ELR (cell line): ENCODE measurements at places on chromosomes 7 and 10.

DNA sequence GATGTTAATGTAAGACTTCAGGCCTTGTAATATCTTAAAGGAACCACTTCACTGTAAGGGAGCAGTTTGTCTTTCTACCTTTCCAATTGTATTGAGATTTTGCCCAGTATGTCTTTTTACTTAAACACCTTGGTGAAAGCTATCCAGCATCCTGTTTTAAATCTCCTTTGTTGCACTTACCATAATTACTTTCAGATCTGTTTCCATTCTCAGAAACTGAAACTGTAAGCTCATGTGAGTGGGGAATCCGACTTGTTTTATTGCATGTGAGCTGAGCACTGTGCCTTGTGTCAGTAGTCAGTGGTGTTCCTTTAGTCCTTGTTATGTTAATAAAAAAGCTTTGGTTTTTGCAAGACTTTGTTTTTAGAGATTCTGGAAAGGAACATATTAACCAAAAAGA, 42.2 kb downstream of the BMPR1A start:
- DNase-seq, result peak; percentile 10

- peak; percentile 46 for DNase-seq
These were observed 81.4 kb downstream of the MALSU1 start for GRCh38 chr7:23380556-23380955.

DNA sequence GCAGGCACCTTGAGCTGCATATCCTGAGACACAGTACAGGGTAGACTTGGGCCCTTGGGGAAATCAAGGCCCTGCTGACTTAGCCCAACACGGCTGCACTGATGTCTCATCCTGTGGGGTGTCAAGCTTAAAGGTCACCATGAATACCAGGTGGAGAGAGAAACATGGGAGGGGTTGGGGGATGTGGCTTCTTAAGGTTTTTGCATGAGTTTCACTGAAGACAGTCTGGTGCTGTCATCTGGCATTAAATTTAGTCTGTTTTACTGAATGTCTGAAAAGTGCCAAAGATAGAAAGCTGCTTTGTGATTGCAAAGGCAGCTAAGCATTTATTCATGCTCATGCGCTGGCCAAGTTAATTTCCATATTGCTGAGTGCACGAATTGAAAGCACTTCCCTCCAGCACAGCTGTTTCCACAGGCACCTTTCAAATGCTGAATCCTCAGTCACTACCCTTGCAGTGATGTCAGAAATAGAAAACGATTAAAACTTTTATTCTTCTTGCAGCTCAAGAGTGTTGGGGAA, 102.1 kb downstream of the OSBPL3 start:
- no peak for DNase-seq

- no peak for DNase-seq
These were observed 132.6 kb downstream of the RPS24 start for GRCh38 chr10:78166261-78166660.

- peak; percentile 20 for DNase-seq
These were observed 470.5 kb upstream of the LRRTM3 start for GRCh38 chr10:66455304-66455703.

DNA sequence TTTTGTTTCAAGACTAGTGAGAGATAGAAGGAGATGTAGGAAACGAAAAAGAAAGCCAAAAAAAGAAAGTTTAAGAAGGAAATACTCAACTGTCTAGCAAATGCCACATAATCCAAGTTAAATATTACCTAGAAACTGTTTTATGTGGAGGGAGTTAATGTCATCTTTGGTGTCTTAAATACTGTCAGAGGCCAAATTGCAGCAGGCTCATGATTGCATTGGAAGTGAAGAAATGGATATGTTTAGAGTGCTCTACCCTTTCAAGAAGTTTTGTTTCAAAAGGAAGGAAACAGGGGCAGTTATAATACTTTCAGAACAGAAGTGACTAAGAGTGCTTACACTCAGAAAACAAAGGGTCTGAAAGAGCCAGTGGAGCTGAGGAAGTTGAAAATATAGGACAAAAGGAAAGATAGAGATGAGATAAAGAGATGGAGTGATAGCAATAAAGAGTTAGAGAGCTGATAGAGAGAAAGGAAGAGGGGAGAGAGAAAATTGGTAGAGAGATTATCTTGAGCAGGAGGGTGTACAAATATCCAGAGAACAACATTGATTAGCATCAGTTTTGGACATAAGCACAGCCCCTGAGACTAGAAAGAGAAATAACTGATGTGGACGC, 28.0 kb upstream of the GNAI1 start:
- DNase-seq, result no peak

GRCh38 chr10:132264966-132265889, 42.5 kb downstream of the STK32C start:
- no peak for DNase-seq

DNA sequence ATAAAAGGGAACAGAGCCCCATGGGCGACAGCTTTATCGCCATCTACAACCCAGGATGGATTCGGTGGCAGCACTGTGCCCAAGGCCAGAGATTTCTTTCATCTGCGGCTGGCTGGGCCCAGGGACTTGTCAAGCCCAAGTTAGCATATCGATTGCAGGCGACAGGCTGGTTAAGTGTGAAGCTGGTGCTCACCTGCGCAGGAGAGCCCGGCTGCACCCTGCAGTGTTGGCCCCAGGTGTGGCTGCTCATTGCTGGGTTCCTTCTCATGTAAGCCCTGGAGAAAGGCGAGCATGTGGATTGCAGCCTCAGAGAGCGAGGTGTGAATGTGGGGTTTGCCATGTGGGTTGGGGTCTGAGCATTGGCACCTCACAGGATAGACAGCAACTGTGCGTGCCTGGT, 40.6 kb upstream of the LRRC4 start:
- DNase-seq, result no peak

DNA sequence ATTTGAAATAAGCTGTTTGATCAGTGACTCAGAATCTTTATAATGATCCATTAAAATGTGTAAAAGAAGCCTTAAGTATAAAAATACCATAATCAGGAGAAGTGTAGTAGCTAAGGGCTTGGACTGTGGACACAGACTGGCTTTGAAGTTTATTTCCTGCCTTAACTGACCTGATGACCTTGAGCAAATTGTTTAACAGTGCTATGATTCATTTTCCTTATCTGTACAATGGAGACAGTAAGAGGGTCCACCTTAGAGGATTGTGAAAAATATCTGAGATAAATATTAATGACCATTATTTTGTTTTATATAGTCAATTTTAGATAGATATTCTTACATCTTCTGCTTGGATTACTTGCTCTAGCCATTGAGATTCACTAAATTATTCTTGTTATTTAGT, 13.3 kb upstream of the RPA3 start:
- no peak for DNase-seq

DNA sequence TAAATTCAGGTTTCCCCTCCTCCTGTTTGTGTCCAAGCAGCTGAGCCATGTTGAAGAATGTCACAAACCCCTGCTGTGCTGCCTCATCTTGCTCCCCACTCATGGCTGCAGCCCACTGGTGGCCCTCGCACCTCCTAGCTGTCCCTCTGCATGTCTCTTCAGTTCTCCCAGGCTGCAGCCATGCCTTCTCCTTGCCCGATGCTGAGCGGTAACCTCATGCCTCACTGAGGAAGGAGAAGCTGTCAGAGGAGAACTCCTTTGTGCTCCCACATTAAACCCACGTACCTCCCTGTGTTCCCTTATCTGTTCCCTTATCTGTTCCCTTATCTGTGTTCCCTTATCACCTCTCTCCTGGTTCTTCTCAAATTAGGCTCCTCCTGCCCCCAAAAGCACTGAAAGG, 10.3 kb upstream of the FRMPD2 start:
- no peak for DNase-seq

DNA sequence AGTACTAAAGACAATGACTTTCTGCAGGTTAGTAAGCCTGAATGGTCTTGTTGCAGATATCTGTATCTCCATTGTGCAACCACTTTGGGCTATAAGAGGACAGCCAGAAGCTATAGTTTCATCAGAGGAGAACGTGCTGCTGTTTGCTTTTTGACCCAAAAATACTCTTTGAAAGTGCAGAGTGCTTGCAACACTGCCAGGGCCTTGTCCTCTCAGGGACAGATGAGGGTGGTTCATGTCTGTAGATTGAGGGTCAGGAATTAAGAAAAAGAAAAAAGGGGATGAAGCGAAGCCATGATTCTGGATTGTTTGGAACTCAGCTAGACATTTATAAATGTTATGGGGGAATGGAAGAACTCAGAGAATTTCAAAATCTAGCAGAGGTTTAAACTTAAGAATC, 212.5 kb downstream of the SEC23IP start:
- DNase-seq, result no peak

- no peak for DNase-seq
These were observed 65.0 kb upstream of the CCNY start for GRCh38 chr10:35271086-35271858.

- DNase-seq, result peak; percentile 11
These were observed 46.1 kb downstream of the EPHB4 start for GRCh38 chr7:100781255-100781654.

GRCh38 chr10:116899626-116900025, 50.3 kb downstream of the ENO4 start:
- DNase-seq, result no peak

GRCh38 chr10:71314028-71314693, 4.9 kb upstream of the SLC29A3 start:
- DNase-seq, result peak; percentile 58

DNA sequence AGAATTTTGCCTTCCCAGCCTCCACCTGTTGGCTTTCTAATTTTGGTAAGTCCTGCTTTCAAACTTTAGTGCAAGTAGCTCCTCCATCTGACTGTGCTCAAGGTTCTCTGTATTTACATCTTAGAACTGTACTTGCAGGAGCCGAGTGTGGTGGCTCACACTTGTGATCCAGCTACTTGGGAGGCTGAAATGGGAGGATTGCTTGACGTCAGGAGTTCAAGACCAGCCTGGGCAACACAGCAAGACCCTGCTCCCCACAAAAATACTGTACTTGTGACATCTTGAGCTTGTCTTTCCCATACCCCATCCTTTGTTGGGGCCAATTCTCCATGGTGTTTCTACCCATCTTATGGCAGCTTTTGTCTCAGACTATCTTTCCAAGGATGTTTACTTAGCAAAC, 4.7 kb upstream of the VDAC2 start:
- DNase-seq, result no peak

DNA sequence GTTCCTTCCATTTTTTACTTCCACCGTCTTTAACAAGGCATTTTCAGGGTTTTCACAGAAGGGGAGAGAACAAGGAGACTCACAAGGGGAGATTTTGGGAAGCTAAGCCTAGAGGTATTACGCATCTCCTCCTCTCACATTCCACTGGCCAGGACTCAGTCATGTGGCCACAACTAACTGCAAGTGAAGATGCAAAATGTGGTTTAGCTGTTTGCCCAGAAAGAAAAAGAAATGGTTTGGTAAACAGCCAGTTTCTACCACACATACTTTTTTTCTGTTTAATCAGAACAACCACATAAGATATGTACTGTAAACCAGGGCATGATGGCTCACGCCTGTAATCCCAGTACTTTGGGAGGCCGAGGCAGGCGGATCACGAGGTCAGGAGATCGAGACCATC, 21.4 kb upstream of the HELLS start:
- DNase-seq, result peak; percentile 21

GRCh38 chr10:71893258-71893815, 42.3 kb upstream of the PSAP start:
- DNase-seq, result no peak

DNA sequence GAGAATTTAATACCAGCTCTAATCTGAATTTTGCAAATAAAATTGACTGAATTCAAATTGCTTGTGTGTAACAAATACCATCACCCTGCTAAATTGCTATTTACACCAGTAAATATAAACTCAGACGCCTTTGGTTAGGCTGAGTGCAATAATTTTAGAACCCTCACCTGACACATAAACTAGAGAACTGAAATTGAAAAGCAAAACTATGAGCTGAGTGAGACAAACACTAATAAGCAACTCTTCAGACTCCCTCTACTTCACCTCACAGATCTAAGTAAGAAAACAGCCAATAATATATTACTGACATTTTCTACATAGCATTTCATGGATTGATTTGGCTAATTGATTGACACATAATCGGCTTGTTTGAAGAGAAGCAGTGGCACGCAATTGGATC, 621.2 kb downstream of the REEP3 start:
- no peak for DNase-seq

- no peak for DNase-seq
These were observed 182.8 kb downstream of the CREB5 start for GRCh38 chr7:28595076-28595475.

- DNase-seq, result no peak
These were observed at the start of gene TMEM72 for GRCh38 chr10:44911081-44911540. TMEM72 (plus strand) TSS chr10:44911337; CDS start chr10:44911513, 176 bp downstream.

DNA sequence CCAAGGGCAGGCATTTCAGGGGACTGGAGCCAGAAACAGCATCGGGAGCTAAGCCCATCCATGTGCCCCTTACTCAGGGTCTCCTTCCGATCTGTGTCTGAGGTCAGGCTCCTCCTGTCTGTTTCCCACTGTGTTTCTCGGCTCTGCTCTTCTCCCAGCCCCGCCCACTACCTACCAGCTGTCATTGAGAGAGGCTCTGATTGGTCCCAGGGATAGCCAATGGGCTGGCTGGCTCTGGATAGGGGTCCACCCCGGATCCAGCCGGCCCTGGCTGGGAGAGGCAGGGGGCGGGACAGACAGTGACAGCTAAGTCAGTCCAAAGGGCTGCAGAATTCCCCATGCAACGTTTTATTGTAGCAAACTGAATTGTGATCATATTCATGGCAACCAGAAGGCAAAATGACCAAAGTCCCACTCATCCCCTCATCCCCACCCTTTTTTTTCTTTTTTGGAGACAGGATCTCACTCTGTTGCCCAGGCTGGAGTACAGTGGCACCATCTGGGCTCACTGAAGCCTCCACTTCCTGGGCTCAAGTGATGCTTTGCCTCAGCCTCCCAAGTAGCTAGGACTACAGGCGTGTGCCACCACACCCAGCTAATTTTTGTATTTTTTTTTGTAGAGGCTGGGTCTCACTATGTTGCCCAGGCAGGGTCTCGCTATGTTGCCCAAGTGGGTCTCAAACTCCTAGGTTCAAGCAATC, 76.3 kb downstream of the CLIP2 start:
- peak; percentile 72 for DNase-seq

GRCh38 chr10:131641231-131641630, 259.6 kb upstream of the PPP2R2D start:
- DNase-seq, result no peak

- no peak for DNase-seq
These were observed 207.2 kb downstream of the CELF2 start for GRCh38 chr10:11224792-11225416.

DNA sequence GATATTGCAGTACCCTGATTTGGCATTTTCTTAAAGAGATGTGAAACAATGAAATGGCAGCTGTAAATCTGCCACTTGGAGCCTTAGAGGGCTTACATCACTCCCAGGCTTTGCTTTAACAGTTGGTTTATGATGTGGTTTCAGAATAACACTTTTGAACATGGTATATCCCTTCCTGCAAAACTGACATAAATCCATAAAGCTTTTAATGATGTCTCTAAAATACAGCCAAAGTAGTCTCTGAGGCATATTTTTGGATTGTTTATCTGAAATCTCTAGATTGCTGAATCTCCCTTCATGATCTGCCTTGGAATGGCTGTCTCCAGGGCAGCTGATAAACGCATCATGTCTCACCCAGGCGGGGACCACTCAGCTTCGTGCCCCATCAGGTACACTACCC, 377.8 kb upstream of the C7orf33 start:
- DNase-seq, result no peak
